Vagina (tissue), 2 donors: ENCODE measurements at places on chromosomes 3 and 15. TPM values are rescaled to one million over a fixed set of nuclear protein-coding genes. Genes with fewer than 3 reads are reported as not detected.

MUSTN1 gene
- 30.2 TPM for total RNA-seq

STRIT1 gene
- not detected for total RNA-seq

GREM1 gene
- total RNA-seq = 122 TPM

SNX33 gene
- 23.6 TPM for total RNA-seq

TIMP4 gene
- total RNA-seq = 35.1 TPM
